Hematopoietic multipotent progenitor cell (in vitro differentiated cells): ENCODE measurements at places on chromosomes 2 and 18. TPM values are rescaled to one million over a fixed set of nuclear protein-coding genes. Genes with fewer than 3 reads are reported as not detected.

DNA sequence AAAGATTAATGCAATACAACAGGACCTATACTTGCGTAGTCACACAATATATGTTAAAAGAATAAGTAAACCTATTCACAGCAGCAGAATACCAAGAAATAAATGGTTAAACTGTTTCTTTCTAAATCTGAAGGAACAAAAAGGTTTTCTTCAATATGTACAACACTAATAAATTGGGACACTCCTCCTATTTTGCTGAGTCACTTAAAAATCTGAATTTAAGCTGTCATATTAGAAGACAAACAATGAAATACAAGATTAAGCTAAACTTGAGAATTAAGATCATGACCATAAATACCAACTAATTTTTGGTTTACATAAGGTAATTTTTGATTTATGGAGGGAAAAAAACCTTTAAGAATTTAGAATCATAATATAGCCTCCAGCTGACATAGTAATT, 92.8 kb downstream of the ARHGEF33 start:
- DNase-seq = no peak

Gene CIDEA
- total RNA-seq = not detected

- DNase-seq = no peak
Measured at GRCh38 chr2:135563793-135564192, 32.5 kb downstream of the R3HDM1 start.

Gene CDK15
- 0.27 TPM for total RNA-seq

Gene MAB21L4
- not detected for total RNA-seq

Gene C1QL2
- total RNA-seq = not detected

DNA sequence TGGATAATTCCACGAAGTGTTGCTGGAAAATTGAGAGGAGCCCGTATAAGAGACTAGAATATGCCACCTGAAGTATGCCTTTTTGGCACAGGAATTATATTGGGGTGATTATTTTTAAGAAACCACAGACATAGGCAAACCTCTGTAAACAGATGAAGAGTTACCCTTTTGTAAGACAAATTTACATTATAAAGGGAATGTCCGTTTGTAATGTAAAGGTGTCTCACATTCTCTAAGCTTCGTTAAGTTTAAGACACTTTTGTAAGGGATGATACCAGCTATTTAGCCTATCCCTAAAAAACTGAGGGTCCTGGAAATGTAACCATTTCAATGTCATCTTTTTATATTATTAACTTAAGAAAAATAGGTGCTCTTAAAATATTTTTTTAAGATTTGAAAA, 432.8 kb upstream of the SYT4 start:
- DNase-seq = no peak

Gene HOXD9
- not detected for total RNA-seq

DNA sequence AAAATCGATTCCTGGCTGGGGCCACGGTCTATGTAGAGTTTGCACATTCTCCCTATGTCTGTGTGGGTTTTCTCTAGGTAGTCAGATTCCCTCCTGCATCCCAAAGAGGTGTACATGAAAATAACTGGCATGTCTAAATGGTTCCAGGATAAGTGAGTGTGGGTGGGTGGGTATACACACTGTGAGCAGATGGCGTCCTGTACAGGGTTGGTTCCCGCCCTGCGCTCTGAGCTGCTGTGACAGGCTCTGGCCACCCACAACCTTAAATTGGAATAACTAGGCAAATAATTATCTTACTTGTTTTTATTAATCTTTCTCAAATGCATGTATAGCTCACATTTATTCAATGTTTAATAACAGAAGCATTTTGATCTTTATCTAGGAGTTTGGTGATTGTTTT, 16.3 kb downstream of the THOC1 start:
- DNase-seq = no peak

Gene SLC9A4
- not detected for total RNA-seq

Gene CKAP2L
- total RNA-seq = 0.81 TPM

Gene ASXL3
- under 0.01 TPM for total RNA-seq

DNA sequence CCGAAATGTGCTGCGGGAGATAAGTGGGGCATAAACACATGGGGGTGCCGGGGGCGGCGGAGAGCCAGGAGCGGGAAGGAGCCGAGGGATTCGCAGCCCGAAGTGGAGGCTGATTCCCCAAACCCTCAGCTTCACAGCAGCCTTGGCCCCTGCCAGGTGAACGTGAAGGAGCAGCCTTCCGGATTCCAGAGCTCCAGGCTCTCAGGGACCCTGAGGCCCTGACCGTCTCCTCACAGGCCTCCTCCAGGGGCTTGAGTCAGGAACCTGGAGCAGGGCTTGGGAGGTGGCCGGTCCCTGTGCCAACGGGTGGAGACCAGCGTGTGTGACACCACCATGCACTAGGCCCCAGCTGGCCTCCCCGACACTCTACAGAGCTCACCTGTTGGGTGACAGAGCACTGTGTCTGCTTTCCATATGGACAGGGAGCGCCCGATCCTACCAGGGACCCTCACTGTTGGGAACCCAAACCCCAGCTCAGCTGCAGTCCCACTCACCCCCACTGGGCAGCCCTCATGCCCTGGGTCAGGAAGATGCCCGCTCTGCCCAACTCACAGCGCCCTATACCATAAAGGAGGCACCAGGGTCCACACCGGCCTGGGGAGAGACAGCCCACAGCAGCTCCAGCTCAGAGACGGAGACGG, 117.6 kb upstream of the OTOS start:
- DNase-seq = no peak

Gene ANKRD30B
- total RNA-seq = not detected
